ENCODE measurements at places on chromosomes 16 and 17.

GRCh38 chr17:38745545-38745944 is 2.6 kb downstream of the PCGF2 start:
- DNase-seq, result no peak

DNA sequence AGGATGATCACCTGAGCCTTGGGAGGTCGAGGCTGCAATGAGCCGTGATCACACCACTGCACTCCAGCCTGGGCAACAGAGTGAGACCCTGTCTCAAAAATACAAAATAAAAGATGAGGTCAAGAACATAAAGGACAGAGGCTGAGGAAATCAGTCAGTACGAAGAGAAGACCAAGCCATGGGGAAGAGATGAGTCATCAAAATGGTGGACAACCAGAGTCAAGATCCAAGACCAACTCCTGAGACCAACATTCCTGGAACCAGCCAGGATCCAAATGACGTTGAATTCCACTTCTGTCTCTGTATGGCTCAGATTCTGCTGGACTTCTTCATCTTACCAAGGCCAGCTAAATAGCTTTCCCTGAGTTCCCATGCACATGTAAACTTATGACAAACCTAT is 44.8 kb upstream of the NOG start:
- no peak for DNase-seq

GRCh38 chr16:89624777-89625761 is 11.6 kb downstream of the DPEP1 start:
- no peak for DNase-seq

GRCh38 chr17:59038734-59039133 is 67.9 kb downstream of the TRIM37 start:
- no peak for DNase-seq

DNA sequence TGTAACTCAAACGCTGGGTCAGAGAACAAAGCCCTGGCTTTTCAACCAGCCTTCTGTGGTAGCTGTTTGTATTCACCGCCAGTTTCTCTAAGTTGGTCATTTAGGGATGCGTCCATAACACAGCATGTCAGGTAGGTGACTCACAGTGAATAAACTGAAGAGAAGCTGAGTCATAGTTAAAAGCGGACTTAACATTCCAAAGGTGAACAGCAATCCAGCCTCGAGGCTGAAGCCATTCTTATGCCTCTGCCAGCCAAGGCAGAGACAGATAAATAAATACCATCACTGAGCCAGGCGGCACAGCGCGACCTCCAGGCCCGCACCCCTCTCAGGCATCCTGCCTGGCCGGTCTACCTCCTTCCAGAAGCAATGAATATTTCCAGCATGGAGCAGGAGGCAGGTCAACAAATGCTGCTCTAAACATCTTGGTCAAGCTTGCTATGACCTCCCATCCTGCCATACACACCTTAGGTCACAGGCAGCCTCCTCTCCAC is 12.4 kb upstream of the CACNG4 start:
- DNase-seq, result no peak

GRCh38 chr16:26019381-26020242 is 327.9 kb downstream of the HS3ST4 start:
- no peak for DNase-seq

DNA sequence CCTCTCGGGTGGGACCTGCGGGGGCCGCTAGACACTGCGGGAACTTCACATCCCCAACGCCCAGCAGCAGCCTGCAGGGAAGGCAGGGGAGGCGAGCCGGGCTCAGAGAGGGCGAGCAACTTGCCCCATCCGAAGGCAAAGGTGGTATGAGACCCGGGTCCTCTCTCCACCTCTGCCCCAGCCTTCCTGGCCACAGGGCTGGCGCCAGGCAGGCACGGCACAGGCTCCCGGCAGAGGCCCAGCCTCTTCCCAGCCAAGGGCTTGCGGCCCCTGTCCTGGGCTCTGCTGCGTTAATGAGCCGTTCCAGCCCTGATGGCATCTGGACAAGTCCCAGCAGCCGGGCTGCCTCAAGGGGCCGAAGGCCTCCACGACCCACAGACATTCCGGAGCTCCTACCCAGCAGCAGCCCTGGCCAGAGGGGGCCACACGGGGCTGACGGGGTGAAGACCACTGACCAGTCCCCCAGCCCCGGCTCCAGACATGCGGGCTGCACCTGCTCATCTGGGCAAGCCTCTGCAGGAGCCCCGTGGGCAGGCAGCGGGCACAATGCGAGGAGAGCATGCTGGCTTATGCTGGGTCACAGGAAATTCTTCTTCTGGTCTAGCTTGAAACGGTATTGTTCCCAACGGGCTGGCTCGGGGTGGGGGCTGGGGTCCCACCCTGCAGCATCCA is 1.2 kb upstream of the HS3ST6 start:
- DNase-seq, result no peak

DNA sequence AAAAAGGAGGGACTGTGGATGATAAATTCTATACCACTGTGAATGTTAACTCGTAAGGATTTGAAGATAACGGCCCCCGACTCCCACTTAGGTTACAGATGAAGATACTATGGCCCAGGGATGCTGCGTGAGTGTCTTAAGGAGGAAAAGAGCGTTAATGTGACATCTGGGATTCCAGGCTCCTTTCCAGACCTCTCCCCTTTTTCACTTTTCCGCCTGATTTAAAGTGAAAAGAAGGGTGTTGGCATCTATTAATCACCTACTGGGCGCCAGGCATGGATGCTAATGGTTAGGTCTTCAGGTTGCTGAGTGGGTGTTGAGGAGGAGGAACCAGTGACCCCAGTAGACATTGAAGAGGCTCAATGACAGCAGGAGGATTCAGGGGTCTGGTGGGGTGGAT is 117.8 kb downstream of the RBFOX1 start:
- DNase-seq, result no peak

GRCh38 chr17:622356-622755 is 92.3 kb downstream of the VPS53 start:
- DNase-seq, result peak; percentile 45

- DNase-seq, result peak; percentile 69
These were observed 36.4 kb downstream of the SNX20 start for GRCh38 chr16:50644729-50645128.

GRCh38 chr17:54795046-54795445 is 105.6 kb upstream of the TOM1L1 start:
- DNase-seq, result no peak

- DNase-seq, result no peak
These were observed 18.2 kb downstream of the SCGB1C2 start for GRCh38 chr17:155576-155975.

DNA sequence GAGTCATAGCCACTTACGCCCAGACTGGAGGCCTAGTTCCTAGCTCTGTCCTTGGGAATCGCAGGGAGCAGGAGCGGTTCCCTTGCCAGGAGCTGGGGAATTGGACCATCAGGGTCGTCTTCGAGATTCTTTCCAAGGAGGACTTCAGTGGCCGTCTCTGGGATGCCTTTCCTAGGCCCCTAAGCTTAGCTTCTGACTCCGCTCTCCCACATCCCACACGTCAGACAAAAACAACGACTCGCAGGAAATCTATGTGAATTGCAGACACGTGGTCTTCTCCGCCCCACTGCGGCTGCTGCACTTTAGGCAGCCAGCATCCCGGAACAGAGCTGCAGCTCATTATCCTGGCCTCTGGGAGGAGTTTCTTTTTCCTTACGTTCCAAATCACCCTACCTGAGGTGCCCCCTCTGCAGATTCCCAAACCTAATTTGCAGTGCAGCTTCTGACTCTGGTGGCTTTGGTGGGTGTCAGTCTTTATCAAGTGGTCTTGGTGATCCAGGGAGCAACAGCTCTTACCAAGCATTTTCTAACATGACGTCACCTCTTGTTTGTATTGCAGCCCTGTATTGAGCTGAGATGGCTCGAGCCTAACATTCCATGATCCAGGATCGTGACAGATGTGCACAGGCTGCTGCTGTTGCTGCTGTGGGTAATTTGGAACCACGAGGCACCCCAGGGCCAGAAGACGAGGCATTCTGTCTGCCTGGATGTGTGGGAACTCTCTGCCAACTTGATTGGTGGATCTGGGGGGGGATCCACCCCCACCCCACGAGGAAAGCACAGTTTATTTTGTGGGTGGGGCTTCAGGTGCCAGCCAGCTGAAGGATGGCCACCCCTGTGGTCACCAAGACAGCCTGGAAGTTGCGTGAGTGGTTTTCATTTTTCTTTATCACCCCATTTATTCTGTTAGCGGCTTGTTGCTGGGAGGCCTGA is 1.1 kb downstream of the KATNB1 start:
- peak; percentile 81 for DNase-seq

DNA sequence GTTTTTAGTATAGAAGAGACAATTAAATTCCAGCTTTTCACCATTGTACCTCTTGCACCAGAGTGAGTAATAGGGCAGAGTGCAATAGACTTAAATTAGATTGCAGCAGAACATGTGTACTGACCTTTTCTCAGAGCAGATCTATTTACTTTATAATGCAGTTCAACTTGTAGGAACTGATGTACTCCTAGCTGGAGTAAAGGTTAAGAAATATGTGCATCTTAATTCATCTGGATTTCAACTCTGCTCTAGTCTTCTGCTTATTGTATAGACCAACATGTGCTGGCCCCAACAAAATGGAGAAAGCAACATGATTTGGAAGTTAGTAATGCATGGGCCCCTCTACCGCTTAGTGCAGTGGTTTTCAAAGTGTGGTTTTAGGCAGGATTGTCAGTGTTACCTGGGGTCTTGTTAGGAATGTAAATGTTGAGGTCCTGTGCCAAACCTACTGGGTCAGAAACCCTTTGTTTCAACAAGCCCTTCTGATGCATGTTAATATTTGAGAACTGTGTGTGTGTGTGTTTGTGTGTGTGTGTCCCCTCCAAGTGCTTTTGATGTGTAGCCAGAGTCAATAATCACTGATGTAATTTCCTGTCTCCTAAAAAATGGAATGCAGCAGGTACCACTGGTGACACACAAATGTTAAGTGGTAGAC is 138.6 kb downstream of the TOX3 start:
- DNase-seq, result no peak

DNA sequence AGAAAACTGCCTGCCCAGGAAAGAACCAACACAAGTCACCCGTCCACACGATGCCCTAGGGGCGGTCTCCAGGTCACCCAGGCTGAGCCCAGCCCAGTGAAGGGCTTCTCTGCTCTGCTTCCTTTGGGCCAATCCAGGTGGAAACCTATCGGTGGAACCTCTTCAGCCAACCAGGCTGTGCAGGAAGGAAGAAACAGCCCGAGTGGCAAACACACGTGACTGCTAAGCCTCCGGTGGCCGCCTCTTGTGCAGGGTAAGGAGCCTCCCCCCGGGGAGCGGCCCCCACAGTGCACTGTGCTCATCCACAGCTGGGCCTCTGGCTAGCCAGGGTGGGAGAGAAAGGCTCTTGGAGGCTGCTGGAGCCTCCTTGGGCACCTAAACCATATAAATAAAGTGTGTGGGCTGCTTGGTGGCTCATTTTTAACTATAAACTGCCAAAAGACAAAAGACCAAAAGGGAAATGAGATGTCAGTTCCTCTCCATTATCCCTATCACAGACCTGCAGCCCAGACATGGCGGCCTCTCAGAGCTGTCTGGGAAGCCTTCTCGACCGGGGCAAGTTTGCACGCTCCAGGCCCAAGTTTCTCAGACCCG is 2.4 kb downstream of the RTN4RL1 start:
- no peak for DNase-seq

- DNase-seq, result peak; percentile 82
These were observed 10.5 kb downstream of the ST3GAL2 start for GRCh38 chr16:70428178-70428998.

GRCh38 chr17:47199627-47200324 is 9.4 kb upstream of the MYL4 start:
- DNase-seq, result no peak

DNA sequence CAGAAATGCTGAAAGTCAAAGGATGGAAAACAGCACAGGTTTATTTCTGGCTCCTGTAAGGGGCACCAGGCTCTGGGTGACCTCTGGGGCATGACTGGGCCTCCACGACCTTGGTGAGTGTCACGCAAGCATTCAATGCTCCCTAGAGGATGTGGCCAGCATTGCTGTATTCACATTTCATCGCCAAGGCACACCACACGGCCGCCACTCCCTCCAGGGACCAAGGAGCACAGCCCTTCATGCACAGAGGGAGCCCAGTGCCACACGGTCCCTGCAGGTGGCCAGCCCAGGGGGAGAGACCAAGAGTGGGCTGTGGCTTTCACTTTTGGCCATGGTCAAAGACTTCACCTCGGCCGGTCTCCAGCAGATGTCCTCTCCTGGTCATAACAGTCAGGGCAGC is 137.4 kb upstream of the TNRC6C start:
- no peak for DNase-seq

- DNase-seq, result no peak
These were observed 78.1 kb downstream of the GP2 start for GRCh38 chr16:20249211-20249610.

DNA sequence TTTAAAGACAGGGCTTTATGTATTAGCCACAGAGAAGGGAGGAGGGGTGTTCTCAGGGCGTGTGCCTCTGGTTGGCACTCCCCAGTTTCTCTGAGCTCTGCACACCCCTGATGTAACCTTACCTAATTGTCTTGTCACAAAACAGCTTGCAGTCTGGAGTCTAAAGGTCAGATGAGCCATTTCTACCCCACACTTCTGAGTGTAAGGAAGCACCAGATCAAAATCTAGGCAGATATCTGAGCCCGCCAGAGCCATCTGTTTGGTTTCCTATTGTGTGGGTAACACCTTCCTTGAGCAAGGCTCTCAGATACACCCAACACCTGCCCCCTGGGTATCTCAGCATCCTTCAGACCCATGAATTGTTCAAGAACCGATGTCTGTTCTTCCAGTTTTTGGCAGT is 15.5 kb downstream of the CDH1 start:
- DNase-seq, result no peak

GRCh38 chr17:36999471-36999870 is 50.7 kb downstream of the AATF start:
- DNase-seq, result no peak

DNA sequence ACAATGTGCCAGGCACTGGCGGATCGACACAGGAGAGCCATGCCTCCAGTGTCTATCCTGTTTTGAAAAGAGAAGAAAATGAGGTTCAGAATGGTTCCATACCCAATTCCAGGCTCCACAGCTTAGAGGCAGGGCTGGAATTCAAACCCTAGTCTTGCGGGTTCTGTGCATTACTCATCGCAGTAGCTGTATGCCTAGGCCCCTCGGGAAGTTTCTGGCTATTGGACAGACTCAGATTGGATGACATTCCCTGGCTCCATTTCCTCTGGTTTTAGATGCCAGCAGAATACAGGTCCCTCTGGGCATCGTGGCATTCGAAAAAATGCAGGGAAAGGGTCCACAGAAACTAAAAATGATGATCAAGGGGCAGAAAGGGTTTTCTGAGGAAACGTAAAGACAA is 184.7 kb downstream of the COPRS start:
- no peak for DNase-seq

- DNase-seq, result no peak
These were observed 15.2 kb downstream of the RDM1 start for GRCh38 chr17:35915153-35915964.

- no peak for DNase-seq
These were observed 344.6 kb downstream of the SOX9 start for GRCh38 chr17:72465191-72466024.

- DNase-seq, result no peak
These were observed 5.9 kb downstream of the STRADA start for GRCh38 chr17:63735691-63736090.

- no peak for DNase-seq
These were observed 121.5 kb downstream of the ZFHX3 start for GRCh38 chr16:72926177-72927070.

- DNase-seq, result no peak
These were observed 19.7 kb upstream of the MEIOC start for GRCh38 chr17:44636562-44636961.
